NCI-H1417 treated with DMSO at 0.1 percent for 48 hours (cell line): ENCODE measurements at places on chromosomes 16 and 17.

DNA sequence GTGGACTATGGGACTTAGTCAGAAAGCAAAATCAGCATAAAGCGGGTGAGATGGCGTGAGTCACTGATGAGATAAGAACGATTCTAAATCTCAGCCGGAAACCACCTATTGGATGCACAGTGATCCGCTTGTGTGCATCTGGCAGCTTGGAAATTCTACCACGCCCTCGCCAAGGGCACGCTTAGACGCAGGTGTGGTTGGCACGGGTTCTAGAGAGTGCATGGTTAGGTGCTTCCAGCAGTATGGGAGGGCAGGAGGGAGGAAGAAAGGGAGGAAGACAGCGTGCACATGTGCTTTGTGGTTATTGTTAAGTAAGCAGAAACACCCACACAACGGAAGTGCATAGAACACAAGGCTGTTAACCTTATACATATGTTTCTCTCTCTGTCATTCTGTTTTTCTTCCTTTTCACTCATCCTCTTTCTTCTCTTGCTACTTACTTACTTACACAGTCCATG is 374.0 kb upstream of the ASIC2 start:
- DNase-seq = no peak

DNA sequence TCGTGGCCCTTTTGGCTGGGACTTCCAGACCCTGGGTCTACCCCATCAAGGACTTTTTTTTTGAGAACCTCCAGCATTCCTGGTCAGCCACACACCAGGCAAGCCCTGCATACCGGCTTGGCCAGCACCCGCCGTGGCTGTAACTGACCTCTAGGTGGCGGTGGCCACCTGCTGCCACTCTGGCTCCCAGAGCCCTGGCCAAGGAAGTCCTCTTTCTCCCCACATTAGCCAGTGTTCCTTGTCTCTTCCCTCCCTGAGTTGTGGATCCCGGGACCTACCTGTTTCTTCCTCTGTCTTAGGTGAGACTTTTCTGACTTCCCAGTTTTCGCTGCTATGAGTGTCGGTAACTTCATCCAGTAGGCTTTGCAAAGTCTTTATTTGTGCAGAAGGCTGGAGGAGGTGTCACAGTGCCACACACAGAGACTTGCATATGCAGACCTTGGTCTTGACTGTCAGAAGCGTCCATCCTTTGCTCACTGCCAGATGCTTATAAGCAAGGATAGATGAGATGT is 348.3 kb downstream of the CPPED1 start:
- no peak for DNase-seq

- DNase-seq = no peak
Observed at GRCh38 chr16:16014329-16015224, 65.2 kb downstream of the ABCC1 start.

DNA sequence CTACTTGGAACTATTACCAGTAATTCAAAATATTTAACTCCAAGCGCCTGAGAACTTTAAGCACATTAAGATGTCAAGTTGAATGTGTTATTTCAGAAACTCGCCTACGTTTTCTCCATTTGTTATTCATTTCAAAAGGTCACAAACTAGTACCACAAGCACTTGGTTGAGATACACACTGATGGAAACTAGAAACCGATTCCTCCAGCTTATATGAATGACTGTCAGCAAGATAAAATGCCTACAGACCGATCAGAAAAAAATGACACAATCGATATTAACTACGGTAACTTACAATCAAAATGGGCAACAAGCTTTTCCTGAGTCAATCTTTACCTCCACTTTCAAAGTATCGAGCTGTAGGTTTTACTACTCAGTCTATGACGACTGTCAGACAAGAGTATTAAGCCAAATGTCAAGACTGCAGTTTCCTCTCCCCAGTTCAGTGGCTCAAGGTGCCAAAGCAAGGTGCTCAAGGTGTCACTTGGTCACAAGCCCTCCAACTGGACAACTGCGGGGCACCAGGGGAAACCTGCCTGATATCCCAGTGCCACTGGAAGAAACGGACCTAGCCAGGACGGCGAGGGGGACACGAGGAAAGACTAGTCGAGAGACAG is 678 bp downstream of the SRP68 start:
- DNase-seq = no peak

DNA sequence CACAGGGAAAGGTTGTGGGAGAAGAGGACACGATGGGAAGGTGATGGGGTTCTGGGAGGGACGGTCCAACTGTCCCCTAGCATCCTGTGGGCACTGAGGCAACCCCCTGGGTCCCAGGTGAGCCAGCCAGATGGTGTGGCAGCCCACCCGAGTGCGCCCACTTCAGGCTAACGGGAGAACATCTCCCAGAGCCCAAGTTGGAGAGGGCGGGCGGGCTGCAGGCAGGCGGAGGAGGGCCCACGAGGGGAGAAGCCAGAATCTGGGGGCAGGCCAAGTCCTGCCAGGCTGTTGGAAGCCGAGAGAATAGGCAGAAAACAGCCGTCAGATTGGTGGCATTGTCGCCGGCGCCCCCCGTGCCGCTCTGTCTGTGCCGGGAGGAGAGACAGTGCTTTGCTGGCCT is 13.8 kb upstream of the ABCC3 start:
- DNase-seq = no peak

GRCh38 chr16:9523994-9524393 is 432.6 kb downstream of the HAPSTR1 start:
- DNase-seq = no peak

DNA sequence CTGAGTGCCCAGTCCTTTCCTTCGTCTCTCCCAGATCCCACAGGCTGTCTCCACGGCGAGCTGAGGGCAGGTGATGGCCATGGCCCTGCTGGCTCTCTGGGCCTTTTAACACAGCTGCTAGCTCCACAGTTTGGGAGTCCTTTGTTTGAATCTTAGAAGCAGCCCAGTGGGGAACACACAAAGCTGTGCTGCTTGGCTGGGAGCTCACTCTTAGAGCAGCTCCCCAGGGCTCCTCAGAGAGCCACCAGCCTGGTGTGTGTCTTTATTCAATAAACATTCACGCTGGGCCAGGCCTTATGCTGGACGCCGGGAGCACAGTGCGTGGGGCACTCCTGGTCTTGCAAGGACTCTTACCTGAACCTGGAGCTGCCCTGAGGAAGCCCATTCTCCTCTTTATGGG is 29.7 kb downstream of the WNT3 start:
- no peak for DNase-seq

- DNase-seq = no peak
Observed at GRCh38 chr17:40348562-40349476, 15.7 kb downstream of the GJD3 start.

DNA sequence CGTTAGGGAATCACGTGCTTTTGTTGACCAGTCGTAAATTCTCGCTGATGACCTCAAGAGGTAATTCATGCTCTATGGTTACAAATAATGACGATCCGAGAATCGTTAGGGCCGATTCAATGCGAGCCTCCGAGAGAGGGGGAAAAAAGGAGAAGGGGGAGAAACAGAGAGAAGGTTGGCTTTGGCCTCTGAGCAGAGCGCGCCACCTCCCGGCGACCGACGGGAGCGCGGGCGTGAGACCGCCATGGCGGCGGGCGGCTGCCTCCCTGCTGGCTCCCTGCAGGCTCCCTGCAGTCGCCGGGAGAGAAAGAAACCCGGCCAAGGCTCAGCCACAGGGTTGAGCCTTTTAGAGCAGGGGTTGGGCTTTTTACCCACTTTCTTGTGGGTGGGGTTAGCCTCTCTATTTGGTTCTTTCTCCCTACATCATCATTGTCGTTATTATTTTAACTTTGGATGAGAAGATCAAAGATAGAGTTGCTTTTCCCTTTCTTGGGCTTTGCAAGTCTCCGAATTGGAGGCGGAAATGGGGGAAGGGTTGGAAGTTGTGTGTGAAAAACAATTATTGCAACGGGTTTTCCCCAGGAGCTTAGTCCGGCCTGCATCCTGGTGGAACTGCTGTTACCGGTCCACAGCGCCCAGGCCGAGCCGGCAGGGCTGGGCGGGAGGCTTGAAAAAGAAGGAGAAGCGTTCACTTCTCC is 410 bp upstream of the HOXB5 start:
- peak; percentile 83 for DNase-seq

GRCh38 chr16:59597269-59597668 is 863.2 kb upstream of the GOT2 start:
- DNase-seq = no peak

GRCh38 chr16:2912330-2913199 is 834 bp downstream of the FLYWCH1 start:
- DNase-seq = no peak

GRCh38 chr17:64028874-64029464 is 8.5 kb upstream of the ICAM2 start:
- no peak for DNase-seq

DNA sequence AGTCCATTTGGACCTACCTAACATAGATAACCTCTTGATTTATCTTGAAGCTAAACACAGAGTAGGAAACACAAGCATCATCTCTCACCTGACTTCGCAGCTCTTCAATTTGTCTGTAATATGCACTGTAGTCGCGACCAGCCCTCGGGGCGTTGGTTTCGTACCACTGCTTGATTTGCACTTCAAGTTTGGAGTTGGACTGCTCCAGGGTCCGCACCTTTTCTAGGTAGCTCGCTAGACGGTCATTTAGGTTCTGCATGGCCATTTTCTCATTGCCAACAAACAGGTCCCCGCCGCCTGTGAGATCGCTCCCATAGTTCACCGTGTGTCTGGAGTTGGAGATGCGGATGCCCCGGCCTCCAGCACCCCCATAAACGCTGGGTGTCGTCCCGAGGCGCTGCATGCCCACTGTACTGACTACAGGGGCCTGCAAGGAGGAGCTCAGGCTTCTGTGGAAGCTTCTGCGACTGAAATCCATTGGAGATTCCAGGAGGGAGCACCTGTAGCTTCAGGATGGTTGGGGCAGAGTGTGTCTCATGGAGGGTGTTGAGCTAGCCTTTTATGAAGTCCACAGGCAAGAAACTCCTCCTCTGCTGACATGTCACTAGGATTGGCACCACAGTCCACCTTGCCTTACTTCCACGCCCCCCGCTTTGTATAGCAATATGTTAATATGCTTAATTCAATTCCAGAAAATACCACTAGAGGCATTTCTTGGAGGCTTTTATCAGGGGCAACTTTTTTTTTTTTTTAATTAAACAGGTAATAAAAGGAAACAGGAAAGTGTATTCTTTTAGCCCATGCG is at the start of gene KRT20:
Gene KRT20 (minus strand): TSS at position 535 of the 805 bp plus-strand sequence. CDS start 57 bp downstream, at position 478.
- DNase-seq = no peak

GRCh38 chr17:50375858-50376538 is 3.0 kb downstream of the EME1 start:
- DNase-seq = no peak

GRCh38 chr17:6212766-6213165 is 142.6 kb downstream of the WSCD1 start:
- no peak for DNase-seq

DNA sequence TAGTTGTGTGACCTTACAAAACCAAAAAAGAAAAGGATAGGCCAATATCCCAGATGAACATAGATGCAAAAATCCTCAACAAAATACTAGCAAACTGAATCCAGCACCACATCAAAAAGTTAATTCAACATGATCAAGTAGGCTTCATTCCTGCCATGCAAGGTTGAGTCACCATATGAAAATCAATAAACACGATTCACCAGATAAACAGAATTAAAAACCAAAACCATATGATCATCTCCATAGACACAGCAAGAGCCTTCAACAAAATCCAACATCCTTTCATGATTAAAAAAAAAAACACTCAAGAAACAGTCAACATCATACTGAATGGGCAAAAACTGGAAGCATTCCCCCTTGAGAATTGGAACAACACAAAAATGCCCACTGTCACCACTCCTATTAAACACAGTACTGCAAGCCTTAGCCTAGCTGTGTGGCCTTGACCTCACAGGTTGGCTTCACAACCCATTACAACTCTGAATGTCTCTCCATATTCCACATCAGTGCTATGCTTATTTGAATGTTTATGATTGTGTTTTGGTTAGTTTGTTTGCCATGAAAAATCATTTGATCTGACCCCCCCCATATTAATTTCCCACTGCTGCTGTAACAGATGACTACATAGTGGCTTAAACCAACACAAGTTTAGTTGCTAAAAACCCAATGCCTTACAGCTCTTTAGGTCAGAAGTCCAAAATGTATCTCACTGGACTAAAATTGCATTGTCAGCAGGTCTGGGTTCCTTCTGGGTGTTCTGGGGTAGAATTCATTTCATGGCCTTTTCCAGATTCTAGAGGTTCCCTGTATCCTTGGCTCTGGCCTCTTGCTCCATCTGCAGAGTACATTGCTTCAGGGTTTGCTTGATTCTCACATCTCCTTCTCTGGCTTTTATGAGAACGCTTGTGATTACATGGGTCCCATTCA is 257.1 kb upstream of the DYNLRB2 start:
- no peak for DNase-seq

GRCh38 chr17:63407741-63408330 is 38.3 kb downstream of the CYB561 start:
- no peak for DNase-seq

- DNase-seq = no peak
Observed at GRCh38 chr17:81551458-81552243, 502 bp downstream of the FAAP100 start.

DNA sequence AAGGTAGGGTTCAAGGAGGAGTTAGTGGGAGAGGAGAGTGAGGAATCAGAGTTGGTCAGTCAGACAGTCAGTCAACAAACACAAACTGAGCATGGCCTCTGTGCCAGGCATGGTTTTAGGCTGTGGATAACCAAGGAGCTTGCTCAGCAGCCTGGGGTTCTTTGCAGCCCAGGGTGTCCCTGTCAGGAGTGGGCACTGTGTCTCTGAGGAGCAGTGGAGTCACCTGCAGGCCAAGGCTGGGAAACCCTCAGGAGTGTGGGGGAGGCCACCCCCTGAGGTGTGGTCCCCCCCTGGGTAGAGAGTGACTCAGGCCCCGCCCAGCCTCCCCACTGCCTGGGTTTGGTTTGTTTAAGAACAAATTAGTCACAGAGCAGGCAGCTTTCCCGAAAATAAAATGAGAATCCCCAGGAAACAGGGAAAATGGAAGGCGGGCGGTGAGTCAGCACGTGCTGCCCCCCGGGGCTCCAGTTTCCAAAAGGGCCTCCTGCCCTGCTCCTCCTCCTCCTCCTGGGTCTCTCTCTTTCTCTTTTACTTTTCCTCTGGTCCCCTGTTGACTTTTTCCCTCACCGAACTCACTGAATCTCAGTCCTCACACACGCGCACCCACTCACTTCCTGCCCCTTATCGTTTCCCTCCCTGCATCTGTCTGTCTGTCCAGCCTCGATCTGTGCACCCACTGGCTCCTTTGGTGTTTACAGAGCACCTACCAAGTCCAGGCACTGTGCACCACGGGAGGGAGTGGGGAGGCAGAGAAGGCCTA is 44.3 kb downstream of the SOCS3 start:
- DNase-seq = no peak
